CD4-positive, alpha-beta T cell treated with Interleukin-15 for 4 hours (primary cell): ENCODE measurements at places on chromosomes 7 and 10.

DNA sequence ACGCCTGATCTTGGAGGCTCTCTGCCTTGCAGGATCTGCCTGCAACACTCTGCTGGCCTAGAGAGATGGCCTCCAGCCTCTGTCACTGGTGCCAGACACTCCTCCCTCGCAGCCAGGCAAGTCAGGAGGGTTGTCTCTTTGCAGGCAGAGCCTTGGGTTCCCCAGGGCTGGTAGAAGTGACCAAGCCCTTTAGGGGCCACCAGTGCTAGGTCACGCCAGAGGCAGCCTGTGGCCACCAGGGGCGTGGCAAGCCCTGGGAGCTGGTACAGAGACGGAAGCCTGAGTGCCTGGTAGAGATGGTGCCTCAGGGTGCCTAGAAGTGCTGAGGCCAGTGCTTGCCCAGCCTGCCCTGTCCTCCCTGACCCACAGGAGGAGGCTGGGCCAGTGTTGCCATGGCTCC, 9.1 kb downstream of the ADCYAP1R1 start:
- no peak for DNase-seq

- no peak for DNase-seq
These were observed 224.4 kb downstream of the C7orf25 start for GRCh38 chr7:42687211-42688055.

GRCh38 chr10:93445978-93446720, 36.0 kb downstream of the MYOF start:
- no peak for DNase-seq

- no peak for DNase-seq
These were observed 196.6 kb downstream of the ARL4A start for GRCh38 chr7:12884033-12884432.

DNA sequence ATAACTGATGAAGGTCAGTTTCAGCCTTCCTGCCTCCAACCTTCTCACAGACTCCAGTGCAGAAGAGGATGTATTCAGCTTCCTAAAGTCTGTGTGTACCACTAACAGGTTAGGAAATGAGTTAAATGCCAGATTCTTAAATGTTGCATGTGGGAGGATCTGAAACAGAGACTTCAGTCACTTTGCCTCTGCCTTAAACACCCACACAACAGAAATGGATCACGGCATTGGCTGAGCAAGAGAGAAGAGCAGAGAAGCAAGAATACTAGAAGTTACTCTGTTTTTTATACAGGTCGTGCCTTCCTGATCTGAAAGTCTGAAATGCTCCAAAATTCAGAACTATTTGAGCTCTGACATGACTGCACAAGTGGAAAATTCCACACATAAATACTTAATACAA, 98.9 kb upstream of the ARHGAP21 start:
- DNase-seq, result no peak

- DNase-seq, result no peak
These were observed 76.0 kb upstream of the ARMC3 start for GRCh38 chr10:22851865-22852239.

- DNase-seq, result no peak
These were observed 27.0 kb upstream of the FAM107B start for GRCh38 chr10:14801723-14802122.

DNA sequence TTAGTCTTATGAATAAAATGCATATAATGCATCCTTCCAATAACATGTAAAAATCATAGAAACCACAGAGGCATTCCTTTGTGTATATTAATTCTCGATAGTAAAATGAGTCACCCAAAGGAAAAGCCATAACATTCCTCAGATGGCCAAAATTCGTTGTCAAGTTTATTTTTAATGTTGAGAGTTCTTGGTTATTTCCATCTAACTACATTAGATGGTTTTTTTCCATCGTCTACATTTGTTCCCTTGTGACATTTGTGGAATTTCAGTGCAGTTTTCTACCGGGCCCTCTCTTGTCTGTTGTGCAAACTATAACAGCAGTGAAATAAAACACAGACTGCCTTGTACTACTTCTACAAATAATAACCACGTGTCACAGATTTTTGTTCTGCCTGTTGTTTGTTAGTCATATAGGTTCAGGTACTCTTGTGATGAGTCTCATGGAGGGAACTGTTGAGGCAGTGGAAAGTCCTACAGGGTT, 54.7 kb upstream of the CCAR1 start:
- no peak for DNase-seq

DNA sequence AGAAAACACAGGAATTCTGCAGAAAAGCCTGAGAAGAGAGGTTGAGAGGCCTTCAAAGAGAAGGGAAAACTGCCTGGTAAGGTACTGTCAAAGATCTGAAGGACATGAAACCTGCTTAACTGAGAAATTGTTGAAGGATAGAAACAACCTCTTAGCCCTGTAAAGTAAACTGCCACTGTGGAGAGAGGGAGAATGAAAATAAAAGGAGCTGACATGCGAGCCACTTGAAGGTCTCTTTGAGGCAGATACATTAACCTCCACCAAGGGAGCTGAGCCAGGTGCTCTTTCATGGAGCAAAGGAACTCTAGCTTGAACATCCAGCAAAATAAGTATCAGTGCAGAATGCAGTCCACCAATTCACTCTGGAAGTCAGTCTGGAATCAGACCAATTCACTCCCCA, 108.8 kb upstream of the FEZF1 start:
- DNase-seq, result no peak

DNA sequence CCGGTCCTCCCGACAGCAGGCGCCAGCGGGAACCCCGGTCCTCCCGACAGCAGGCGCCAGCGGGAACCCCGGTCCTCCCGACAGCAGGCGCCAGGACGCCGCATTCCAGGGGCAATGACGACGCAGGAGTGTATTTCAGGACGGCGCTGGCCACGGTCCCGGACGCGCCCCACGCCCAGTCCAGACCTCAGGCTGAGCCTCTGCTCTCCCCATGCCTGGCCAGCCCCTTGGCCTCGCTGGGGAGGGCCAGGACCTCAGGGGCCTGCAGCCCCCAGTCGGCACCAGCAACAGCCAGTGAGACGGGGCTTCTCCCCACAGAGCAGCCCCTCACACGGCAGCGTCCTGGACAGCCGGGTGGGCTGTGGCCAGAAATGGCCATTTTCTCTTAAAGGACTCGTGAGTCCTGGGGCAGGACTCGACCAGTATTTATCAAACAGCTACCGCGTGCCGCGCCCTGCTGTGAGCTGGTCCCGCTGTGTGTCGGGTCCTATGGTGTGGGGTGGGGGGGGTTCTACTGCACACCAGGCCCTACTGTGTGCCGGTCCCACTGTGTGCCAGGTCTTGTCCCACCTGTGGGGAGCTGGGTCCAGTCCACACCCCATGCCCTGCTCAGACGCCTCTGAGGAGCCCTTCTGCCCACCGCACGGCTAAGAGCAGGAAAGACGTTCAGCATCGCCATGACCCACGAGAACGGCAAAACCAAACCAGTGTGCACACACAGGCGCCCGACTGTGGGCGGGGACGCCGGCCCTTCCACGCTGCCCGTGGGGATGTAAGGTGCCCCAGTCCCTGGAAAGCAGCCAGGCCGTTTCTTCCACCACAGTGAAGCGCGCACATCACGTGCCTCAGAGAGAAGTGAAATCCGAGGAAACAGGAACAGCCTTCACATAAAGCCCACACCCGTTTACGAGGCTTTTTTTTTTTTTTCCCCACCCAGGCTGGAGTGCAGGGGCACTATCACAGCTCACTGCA, 33.3 kb downstream of the GET4 start:
- DNase-seq, result peak; percentile 34

- DNase-seq, result no peak
These were observed 291.0 kb downstream of the RNLS start for GRCh38 chr10:88292185-88292514.

GRCh38 chr7:144725070-144725469, 110.8 kb downstream of the TPK1 start:
- DNase-seq, result no peak

DNA sequence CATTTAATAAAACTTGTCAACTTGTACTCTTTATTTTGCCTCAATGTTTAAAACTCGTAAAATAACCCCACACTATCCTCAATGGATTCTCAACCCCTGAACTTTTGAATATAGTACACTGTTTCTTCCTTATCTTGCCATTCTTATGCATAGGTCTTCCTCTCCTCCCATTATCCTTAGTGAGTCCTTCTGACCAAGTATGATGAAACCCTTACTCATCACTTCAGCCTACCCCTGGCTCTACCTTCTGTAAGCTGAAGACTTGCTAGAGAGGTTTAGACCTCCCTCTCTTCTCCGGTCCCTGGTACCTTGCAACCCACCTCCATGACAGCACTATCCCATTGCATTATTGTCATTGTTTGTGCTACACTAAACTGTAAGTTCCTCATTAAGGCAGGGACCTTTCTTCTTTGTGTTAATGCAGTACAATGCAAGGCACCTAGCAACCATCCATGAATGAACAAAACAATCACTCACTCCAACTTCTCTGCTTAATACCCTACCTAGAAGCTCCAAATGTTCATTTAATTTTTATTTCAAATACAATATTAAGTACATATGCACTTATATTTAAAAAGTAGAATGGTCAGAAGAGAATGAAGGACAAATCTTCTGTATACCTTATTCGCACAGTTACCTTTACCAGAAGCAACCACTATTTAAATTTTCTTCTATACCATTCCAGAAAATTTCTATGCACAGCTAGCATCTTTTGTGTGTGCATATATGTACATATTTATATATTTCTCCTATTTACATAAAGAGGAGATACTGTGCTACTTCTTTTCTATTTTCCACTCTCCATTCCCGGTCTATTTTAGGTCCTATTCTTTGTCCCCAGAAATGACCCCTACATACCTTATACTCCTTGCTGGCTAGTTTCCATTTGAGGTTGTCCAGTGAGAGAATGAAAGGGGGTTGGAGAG, 77.5 kb downstream of the SLC16A9 start:
- DNase-seq, result no peak

DNA sequence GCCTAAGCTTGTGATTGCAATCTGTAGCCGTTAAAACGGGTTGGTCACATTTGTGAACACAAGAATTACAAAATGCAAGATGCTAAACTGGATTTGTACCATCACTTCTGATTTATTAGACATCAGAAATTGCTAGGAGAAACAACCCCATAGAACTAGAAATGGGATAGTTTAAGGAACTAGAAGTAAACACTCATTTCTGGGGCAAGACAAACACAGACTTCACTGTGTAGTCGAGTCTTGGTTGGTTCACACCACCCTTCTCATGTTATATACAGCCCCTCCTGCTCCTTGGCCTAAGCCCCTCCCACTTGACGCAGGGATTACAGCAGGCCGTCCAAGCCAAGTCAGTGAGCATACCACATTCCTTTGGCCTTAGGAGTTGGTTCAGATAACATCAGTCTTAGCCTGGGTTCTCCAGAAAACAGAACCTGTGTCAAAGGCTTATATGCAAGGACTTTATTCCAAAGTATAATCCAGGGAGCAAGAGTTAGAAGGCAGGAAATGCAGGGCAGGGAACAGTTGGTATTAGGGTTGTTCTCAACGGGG, 2.0 kb upstream of the NRAP start:
- DNase-seq, result no peak

- no peak for DNase-seq
These were observed 136.6 kb downstream of the CHN2 start for GRCh38 chr7:29331163-29331562.

GRCh38 chr7:67805921-67806471, 809.4 kb downstream of the TYW1 start:
- DNase-seq, result no peak
